ENCODE measurements at places on chromosomes 12 and 14. TPM values are rescaled to one million over a fixed set of nuclear protein-coding genes. Genes with fewer than 3 reads are reported as not detected.

- H3K4me1 ChIP-seq = peaks cover 7% of the 10 kb centered on the region
- no peaks in the 10 kb centered on the region for H3K36me3 ChIP-seq
- H3K4me3 ChIP-seq = no peak overlapping the region
- H3K27me3 ChIP-seq = peaks cover 6% of the 10 kb centered on the region
- H3K27ac ChIP-seq = no peak overlapping the region
Measured at GRCh38 chr14:97172644-97173043, 375.5 kb downstream of the VRK1 start.

GRCh38 chr14:65975865-65976264 lies 510.3 kb upstream of the CCDC196 start:
- no peak overlapping the region for H3K27ac ChIP-seq
- H3K4me1 ChIP-seq = no peaks in the 10 kb centered on the region
- peaks cover 2% of the 10 kb centered on the region for H3K27me3 ChIP-seq
- H3K36me3 ChIP-seq = peaks cover 18% of the 10 kb centered on the region
- DNase-seq = no peak

GRCh38 chr14:32567543-32568384 lies 238.7 kb downstream of the AKAP6 start:
- no peak overlapping the region for H3K4me3 ChIP-seq
- H3K27ac ChIP-seq = no peak overlapping the region
- no peaks in the 10 kb centered on the region for H3K36me3 ChIP-seq
- no peak for DNase-seq
- peaks cover 26% of the 10 kb centered on the region for H3K4me1 ChIP-seq
- H3K27me3 ChIP-seq = peaks cover 3% of the 10 kb centered on the region

Gene KRT73
- 0.77 TPM for total RNA-seq

Gene HOXC12
- total RNA-seq = 1.3 TPM

Gene NELL2
- 1.7 TPM for total RNA-seq
